ENCODE measurements at places on chromosomes 5 and 9.
A peak's percentile ranks its signal among the peaks of the same experiment; 100 is the strongest.

DNA sequence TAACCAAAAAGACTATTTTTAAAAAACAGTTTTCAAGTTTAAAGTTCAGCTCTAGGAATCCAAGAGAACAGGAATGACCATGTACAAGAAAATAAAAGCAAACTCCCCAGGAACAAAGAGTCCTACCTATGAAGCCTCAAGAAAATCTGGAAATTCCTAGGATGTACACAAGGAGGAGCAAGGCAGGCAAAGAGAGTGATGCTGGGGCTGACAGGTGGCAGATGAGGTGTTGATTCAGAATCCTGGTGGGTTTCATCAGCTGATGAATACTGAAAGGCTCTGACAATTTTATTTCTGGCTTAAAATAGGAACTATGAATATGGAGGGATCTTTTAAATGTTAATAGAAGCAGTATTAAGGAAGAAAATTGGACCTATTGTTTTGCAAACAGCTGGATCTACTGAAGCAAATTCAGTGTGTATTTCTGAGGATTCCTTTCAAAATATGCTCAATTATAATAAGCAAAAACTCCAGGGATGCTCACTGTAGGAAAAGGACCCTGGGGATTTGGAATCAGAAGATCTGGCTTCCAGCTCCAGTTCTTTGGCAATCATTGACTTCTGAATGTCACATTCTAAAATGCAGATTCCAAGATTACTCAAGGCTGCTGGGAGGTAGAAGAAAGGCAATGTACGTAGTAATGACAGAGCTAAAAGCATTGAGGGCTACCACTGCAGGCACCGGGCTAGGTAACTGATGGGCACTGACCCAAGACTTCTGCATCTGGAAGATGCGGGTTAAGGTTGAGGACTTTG is 28.0 kb upstream of the SH3RF2 start:
- no peak for DNase-seq

DNA sequence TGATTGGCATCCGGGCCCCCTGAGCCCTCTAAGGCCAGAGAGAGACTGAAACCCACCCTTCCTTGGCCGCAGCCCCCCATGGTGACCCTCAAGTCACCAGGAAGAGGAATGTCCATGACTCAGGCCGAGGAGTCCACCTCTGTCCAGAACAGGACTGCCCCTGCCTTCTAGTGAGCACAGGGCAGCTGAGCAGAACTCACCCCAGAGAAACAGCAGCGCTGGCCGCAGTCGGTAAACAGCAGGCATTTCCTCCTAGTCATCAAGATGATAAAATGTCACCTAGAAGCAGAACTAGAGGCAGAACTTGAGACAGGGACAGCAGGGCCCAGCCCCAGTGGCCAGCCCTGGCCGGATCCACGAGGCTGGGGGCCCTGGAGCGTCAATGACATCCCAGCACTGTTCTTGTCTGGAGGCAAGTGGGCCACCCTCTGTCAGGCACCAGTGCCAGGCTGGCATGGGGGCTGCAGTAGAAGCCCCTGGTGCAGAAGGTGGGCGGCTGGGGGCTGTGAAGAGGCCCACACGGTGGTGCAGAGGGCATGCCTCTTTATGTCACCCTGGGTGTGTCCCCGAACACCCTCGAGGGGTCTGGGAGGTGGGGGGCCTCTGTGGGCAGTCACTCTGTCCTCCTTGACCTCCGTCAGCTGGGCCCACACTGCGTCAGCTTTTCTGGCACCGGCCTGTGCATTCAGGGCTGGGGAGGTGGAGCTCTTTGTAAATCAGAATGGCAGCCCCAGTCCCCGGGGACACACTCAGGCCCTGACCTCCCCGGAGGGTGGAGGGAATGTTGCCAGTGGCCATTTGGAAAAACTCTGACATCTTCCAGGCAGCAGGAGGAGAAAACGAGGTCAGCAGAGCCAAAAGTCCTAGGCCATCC is 83.0 kb downstream of the NTNG2 start:
- peak; percentile 60 for DNase-seq

DNA sequence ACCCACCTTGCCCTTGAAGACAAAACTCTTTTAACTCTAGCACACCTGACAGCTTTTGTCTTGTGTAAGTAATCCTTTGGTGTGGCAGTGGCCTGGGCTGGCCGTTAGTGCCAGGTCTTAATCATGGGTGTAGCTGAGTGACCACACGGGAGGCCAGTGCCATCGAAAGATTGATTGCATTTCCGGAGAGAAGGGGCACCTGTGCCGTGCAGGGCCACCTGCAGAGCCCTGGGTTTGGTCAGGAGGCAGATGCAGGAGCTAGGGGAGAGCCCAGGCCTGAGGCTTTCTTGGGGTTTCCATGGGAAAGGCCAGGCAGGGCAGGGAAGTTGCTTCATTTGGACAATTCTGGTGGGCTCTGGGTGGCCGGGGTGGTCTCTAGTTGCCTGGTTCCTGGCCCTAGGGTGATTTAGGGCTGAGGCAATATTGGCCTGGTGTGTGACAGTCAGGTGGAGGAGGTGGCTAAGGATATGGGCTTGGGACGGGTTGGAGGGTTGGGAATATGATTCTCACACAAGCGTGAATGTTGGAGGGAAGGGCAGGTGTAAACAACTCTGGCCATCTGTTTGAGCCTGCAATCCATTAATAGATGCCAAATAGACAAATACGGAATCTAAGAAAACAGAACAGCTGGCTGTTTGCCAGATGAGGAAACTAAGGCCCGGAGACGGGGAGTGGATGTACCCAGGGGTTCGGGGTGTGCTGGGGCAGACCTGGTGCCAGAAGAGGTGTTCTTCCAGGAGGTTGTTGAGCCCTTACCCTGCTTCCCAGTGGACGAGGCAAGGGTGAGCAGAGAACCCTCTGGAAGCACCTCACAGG is 4.6 kb downstream of the DBH start:
- DNase-seq, result no peak

DNA sequence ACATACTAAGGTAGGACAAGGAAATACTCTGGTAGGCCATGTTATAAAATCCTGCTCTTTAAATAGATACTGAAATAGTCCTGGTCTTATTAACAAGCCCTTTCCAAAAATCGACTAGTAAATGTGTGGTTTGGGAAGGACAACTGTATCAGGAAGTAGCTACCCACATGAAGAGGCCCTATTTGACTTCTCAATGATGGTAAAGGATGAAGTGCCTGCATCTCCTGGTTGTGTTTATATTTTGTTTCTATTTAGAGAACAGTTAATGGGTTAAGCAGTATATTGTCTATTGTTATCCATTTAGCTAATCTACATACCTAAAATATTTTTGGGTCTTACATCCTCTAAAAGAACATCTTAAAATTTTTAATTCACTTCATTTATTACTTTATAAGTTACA is 12.5 kb downstream of the GDF9 start:
- no peak for DNase-seq

DNA sequence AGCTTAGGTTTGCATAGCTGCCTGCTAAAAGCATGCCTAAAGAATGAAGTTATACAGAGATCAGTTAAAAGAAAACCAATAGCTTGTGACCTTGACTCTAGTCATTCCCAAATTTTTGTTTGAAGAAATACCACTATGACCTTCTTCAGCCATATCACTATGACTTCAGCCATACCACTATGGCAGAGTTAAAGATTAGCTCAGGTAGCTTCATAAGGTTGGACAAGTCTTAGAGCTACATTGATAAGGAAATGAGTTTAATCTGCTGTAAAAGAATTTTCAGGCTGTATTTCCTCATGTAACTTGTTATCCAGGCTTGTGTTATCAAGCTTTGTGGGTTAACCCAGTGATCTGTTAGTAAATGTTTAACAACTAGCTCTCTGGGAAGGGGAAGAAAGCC is 30.7 kb downstream of the C6 start:
- peak; percentile 92 for DNase-seq

DNA sequence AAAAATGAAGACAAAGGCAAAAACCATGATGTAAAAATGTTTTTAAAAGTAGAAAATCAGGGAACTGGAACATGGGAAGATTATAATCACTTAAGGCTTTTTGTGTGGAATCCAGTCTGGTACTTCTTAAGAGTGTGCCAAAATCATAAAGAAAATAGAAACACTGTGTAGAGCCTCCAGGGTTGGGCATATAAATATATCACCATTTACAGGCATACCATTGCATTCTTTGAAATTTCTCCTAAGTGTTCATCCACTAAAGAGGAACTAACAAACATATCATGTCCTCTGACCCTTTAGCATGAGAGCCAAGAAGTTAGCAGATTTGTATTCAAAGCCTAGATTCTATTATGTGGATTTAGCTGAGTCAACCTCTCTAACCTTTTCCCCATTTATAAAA is 93.3 kb downstream of the SLF1 start:
- no peak for DNase-seq

DNA sequence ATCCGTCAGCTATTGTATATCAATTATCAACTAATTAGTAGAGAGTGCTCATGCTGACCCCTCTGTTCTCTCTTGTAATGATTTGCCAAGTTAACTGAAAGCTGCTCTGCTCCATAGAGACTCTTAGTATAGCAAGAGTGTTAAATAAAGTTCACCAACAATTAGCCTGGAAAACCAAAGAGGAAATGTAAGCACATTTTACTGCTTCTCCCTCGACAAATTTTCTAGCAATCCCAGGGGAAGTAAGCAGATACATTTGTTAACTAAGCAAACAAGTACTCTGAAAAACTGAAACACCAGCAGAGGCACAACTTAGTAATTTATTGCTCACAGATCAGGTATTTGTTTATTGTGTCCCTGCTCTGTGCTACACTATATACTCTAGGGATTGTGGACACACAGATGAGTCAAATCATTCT is 162.2 kb downstream of the GLIS3 start:
- no peak for DNase-seq

DNA sequence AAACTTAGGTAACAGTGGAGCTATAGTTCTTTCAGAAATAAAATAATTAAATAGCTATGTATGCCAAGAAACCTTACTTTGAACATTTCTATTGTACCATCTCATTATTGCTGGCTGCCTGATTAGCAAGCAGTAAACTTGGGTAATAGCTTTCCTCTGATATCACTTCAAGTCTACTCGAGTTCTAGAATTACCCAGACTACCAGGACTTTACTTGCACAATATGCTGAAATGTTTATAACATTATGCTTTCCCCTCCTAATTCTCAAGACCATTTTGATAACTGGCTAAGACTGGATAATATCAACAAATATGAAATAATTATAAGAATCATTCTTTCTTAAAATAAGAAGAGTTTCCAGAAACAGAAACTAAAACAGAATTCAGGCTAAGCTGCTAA is 512.6 kb downstream of the RAB3C start:
- no peak for DNase-seq

GRCh38 chr9:96167011-96167410 is 135.0 kb downstream of the HSD17B3 start:
- no peak for DNase-seq

- DNase-seq, result peak; percentile 21
Measured at GRCh38 chr5:102262688-102263087, 33.4 kb downstream of the SLCO4C1 start.

DNA sequence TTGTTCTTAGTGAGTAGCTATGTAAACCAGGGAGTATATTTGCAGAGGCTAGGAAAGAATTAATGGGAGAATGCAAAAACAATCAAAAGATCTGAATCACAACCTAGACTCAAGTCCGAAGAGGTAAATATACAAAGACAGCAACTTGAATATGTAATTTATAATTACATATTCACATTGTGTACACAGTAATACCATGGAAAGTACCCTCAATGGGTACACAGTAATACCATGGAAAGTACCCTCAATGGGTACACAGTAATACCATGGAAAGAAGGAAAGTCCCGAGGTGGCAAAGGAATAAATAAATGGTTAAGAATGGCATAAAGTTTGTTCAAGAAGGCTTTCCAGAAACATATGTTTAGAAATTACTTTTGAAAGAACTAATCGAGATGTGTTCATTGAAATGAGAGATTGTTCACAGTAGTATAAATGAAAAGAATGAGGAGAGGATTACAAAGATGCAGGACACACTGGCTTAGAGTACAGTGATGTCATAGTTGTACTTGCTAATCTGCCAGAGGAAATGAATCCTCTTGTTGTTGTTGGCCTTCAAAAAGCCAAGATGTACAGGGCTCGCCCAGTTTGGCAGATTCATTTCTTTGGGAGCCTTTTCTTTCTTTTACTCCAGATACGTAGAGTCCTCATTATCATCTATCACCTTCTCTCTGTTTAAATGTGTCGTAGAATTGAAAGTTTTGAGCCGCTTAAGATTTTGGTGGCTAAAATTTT is 116.0 kb downstream of the UNC13B start:
- no peak for DNase-seq

DNA sequence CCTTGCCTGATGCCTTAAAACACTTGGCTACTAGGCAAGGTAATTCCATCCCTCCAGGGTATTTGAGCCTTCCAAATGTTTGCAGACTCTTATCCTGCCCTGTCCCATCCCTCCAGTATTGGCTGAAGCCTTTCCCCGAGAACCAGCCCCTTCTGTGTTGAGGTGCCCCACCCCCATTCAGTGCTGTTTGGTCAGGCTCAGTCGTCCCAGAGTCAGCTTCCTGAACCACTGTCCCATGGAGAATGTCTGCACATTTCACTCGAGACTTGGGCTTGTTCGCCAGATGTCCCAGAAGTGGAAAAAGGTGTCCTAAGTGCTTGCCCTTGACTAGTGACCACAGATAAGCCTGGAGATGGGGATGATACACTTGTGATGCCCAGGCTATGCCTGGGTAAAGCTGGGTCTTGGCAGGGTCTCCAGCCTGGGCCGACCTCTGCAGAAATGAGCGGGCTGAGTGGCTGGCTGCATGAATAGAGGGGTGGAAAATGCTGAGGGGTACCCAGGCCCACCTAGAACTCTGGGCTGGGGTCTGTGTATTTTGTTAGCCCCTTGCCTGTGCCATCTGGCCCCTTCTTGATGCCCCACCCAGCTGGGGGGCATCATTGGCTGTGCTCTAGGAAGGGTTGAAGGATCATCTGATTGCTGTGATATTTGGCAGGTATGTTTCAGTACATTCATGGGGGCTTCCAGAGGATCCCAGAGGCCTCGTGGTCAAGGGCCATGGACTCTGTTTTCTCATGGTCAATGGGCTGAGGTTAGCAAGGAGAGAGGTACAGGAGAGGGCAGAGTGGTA is 178.4 kb downstream of the MACROH2A1 start:
- DNase-seq, result no peak

GRCh38 chr9:101536351-101536750 is 2.7 kb downstream of the RNF20 start:
- DNase-seq, result no peak
